Head of caudate nucleus (tissue), 42 donors: ENCODE measurements at places on chromosomes 16 and 17.
A peak's percentile ranks its signal among the peaks of the same experiment; 100 is the strongest.

- peak; percentile 39 for DNase-seq
These were observed 228.5 kb upstream of the PMFBP1 start for GRCh38 chr16:72400257-72401083.

DNA sequence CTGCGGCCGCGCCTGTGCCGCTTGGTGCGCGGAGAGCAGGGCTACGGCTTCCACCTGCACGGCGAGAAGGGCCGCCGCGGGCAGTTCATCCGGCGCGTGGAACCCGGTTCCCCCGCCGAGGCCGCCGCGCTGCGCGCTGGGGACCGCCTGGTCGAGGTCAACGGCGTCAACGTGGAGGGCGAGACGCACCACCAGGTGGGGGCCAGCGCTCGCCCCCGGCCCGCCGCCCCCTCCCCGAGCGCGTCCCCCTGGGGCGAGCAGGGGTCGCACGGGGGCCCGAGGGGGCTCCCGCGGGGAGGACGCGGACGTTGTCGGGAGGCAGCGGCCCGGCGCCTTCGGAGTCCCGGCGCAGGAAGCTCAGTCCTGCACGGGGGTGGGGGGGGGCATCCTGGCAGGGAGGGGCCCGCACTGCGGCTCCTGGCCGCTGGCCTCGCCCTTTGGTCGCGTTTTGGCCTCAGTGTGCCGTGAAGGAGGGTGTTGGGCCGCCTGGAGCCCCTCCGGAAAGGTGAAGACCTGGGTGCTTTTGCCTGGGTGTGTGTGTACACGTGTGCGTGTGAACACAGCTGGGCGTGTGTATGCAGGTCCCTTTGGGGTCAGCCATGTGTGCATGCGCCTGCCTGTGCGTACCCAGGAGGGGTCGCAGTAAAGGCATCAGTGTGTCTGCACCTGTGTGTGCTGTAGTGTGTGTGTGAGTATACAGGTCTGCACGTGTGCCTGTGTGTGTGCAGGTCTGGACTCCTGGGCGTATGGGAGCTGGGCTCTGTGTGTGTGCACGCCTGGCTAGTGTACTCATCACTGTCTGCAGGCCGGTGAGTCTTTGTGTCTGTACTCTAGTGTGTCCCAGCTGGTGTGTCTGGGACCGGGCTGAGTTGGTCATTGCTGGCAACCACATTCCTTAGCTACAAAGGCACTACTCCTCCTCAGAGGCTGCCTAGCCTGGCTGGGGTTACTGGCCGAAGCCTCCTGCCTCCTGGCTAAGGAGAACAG, 615 bp downstream of the NHERF2 start:
- DNase-seq, result no peak

DNA sequence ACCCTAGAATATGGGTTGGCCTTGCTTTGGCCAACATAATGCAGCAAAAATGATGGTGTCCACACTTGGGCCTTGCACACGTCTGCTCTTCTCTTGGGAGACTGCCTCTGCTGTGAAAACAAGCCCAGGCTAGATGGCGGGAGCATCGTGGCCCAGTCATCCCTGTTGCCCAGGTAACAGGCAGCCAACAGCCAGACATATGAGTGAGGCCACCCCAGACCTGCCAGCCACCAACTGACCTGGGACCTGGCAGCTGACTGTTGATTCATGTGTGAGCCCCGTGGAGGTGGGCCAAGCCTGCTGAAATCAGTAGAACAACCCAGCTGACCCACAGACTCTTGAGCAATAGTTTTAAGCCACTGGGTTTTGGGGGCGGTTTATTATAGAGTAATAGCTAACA, 39.4 kb upstream of the CDH3 start:
- no peak for DNase-seq

GRCh38 chr17:50359998-50360461, 13.0 kb downstream of the MRPL27 start:
- DNase-seq, result no peak

DNA sequence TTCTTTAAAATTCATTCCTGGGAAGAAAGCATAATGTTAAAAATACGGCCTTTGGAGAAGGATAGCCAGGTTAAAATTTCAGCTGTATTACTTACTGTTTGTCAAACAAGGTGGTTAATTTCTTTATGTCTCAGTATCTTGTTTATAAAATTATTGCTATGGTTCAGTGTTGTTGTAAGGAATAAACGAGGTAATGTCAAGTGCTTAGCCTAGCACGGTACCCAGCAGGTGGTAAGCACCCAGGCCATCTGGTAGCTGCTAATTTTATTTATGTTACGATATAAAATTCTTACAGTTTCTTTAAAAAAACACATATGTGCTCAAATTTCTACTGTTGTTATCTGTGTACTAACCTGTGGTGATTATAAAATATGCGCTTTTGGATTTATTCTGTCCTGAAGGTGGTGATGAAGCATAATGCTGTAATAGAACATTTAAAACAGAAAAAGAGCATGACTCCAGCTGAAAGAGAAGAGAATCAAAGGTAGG, 48.9 kb downstream of the C17orf58 start:
- DNase-seq, result no peak

GRCh38 chr16:71476457-71477124, 12.5 kb downstream of the ZNF19 start:
- no peak for DNase-seq

- DNase-seq, result no peak
These were observed 22.2 kb downstream of the WIPF2 start for GRCh38 chr17:40241252-40241834.

DNA sequence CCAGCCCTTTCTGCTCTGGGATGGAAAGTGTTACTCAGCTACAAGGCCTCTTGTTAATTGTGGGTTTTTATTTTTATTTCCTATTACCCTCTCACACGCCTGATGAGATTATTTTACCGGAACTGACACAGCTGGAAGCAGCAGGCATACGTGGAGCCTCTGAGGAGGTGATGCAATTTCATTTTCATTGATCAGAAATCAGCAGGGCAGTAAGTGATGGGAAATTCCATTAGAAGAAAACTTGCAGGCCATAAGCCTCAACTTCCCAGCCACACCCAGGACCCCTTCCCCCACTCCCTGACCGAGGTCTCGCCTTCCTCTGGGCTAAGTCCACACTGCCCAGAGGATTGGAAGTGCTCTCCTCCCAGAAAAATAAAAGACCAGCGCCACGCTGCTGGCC, 69.7 kb downstream of the ZFHX3 start:
- DNase-seq, result no peak

DNA sequence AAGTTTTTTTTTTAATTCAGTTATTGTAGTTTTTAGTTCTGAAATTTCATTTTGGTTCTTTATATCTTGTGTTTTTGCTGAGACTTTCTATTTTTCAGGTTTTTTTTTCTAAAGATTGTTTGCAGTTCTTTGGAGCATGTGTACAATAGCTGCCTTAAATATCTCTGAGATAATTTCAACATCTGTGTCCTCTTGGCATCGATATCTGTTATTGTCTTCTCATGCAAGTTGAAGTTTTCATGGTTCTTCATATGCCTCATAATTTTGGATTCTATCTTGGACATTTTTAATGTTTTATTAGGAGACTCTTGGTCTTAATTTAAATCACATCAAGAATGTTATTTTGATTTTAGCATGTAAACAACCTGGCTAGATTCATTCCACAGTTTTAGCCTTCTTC, 22.8 kb downstream of the COX11 start:
- no peak for DNase-seq

DNA sequence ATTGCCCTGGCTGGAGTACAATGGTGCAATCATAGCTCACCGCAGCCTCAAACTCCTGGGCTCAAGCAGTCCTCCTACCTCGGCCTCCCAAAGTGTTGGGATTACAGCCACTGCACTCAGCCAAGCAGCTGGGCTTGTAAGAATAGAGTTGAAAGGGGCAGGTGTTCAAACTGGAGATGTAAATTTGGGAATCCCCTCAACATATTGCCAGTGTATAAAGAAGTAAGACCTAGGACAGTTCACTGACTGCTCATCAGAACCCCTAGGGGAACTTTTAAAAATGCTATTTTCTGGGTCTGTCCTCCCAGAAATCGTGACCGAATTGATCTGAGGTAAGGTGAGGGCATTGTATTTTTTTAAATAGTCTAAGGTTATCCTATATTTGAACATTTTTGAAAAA, 8.9 kb upstream of the DNAJA2 start:
- no peak for DNase-seq

DNA sequence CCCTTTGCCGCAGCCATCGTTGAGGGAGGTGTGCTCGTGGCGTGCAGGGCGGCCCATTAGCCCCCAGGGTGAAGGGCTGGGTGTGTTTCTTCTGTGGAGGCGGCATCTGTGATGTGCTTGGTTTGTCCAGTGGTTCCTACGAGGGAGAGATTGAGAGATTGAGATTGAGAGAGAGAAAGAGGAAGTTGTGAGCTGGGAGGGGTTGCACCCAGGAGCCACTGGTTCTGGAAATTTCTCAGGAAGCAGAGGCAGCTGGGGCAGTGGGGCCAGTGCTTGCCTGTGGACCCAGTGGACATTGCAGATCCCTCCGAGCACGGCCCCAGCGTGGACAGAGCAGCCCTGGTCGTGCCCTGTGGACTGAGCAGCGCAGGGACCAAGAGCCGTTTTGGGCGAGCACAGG, 72.0 kb upstream of the ZNF750 start:
- DNase-seq, result no peak

GRCh38 chr17:53912117-53912516, 89.4 kb downstream of the KIF2B start:
- no peak for DNase-seq

GRCh38 chr16:9797306-9797705, 384.9 kb downstream of the GRIN2A start:
- DNase-seq, result no peak

- DNase-seq, result no peak
These were observed 26.8 kb downstream of the TRPV2 start for GRCh38 chr17:16442141-16442540.

DNA sequence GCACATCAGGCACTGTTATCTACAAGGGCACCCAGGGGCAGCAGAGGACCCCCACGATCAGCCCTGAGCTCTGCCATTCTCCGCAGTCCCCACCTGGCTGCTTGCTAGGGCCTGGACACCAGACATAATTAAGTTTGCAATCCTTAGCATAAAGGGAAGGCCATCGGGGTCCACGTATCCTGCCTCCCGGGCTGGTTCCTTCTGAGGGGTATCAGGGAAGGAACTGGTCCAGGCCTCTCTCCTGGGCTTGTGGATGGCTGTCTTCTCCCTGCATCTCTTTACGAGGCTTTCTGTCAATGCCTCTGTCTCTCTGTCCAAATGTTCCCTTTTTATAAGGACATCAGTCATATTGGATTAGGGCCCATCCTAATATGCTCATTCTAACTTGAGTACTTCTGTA, 77.8 kb downstream of the CYLD start:
- DNase-seq, result no peak

- DNase-seq, result no peak
These were observed 20.1 kb upstream of the DLX3 start for GRCh38 chr17:50015146-50015545.

GRCh38 chr16:70438585-70438968, 323 bp downstream of the ST3GAL2 start:
- DNase-seq, result no peak

- no peak for DNase-seq
These were observed 911.6 kb upstream of the EEF2KMT start for GRCh38 chr16:6009151-6009550.

DNA sequence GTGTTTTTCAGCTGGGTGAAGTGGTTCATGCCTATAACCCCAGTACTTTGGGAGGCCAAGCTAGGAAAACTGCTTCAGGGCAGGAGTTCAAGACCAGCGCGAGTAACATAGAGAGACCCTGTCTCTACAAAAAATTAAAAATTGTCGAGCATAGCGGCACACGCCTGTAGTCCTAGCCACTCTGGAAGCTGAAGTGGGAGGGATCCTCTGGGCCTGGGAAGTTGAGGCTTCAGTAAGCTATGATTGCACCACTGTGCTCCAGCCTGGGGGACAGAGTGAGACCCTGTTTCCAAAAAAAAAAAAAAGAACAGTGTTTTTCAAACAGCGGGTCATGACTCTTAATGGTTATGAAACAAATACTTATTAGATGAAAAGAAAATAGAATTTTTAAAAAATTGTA, 2.3 kb upstream of the CYTH1 start:
- DNase-seq, result no peak

GRCh38 chr17:73338050-73338521, 26.3 kb upstream of the CDC42EP4 start:
- no peak for DNase-seq

- DNase-seq, result no peak
These were observed 8.8 kb upstream of the MT3 start for GRCh38 chr16:56580391-56581048.

- no peak for DNase-seq
These were observed 242.7 kb downstream of the GSG1L start for GRCh38 chr16:27820646-27821345.

- DNase-seq, result no peak
These were observed 10.3 kb downstream of the PHAF1 start for GRCh38 chr16:67120025-67120424.

GRCh38 chr17:70278844-70279462, 109.6 kb downstream of the KCNJ2 start:
- DNase-seq, result peak; percentile 31

GRCh38 chr16:56257239-56257638, 66.0 kb downstream of the GNAO1 start:
- no peak for DNase-seq

- DNase-seq, result peak; percentile 86
These were observed at the start of gene CRYM for GRCh38 chr16:21277927-21278706. Gene CRYM, minus strand, starts transcription at chr16:21278290. Its CDS starts 39 bp downstream, at chr16:21278251.

- no peak for DNase-seq
These were observed 82.2 kb upstream of the CDH13 start for GRCh38 chr16:82544378-82545160.

DNA sequence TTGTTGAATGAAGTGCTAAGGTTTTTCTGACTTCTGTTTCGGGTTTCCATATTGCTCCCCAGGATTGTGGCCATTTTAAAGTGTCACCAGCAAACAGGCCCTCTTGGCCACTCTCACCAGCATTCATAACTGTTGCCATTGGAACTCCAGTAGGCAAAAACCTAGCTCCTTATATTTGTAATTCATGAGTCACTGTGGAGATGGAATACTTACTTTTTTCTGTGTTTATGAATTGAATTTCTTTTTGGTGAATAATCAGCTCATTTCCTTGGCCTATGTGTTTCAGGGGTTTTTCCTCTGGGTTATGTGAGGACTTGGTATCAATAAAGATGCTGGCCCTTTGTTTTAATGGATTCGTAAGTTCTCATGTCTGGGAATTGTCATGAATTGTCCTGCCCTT, 255.1 kb downstream of the SNX29 start:
- no peak for DNase-seq

- no peak for DNase-seq
These were observed 363.2 kb downstream of the SNX29 start for GRCh38 chr16:12339686-12340085.

DNA sequence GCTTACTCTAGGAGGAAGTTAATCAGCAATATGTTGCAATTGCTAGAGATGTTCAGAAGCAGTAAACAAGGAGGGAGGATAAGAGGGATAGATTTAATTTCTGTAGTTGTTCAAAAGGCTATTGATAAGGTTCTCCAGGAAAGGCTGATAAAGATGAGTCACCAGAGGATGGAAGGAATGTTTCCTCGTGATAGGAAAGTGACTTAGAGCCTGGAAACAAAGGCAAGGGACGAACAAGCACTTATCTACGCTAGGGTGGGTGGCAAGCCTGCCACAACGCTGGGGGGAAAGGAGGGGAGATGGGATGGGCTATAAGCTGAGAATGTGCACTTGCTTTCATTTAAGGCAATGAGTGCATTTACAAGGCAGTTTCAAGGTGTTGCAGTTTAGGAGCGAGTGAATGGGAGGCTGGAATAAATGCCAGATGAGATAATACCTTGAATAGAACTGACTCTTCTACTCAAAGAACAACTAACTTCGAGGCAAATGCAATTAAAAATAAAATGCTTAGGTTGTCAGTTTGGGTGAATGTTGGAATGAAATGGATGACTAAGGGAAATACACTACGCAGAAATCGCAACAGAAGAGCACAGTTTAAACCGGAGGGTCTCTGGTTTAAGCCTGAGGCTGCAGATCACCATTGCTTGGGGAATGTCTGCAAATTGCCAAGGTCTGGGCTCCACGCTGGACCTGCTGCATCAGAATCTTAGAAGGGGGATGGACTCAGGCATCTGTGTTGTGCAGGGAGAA, 76.0 kb upstream of the RBBP6 start:
- DNase-seq, result no peak
